ENCODE measurements at places on chromosomes 12 and 14.
A peak's percentile ranks its signal among the peaks of the same experiment; 100 is the strongest.

DNA sequence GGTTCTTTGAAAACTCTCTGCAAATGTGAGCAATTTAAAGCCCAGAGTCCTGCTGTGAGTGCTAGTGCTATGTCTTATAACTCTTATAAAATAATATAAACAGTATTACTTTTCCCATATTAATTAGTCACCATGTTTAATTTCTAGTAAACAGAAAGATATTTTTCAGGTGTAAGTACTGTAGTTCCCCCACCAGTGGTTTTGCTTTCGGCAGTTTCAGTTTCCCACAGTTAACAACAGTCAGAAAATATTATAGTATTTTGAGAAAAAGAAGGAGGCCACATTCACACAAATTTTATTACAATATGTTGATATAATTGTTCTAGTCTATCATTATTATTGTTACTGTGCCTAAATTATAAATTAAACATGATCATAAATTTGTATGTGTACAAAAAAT lies 800.5 kb downstream of the LRFN5 start:
- DNase-seq, result no peak

- DNase-seq, result no peak
Observed at GRCh38 chr12:108043286-108043685, 85.8 kb upstream of the WSCD2 start.

- DNase-seq, result no peak
Observed at GRCh38 chr12:118436986-118437385, 60.6 kb downstream of the SUDS3 start.

- DNase-seq, result peak; percentile 80
Observed at GRCh38 chr14:50038398-50039119, 77.8 kb downstream of the VCPKMT start.

- no peak for DNase-seq
Observed at GRCh38 chr14:36512585-36513003, 7.4 kb downstream of the NKX2-1 start.

DNA sequence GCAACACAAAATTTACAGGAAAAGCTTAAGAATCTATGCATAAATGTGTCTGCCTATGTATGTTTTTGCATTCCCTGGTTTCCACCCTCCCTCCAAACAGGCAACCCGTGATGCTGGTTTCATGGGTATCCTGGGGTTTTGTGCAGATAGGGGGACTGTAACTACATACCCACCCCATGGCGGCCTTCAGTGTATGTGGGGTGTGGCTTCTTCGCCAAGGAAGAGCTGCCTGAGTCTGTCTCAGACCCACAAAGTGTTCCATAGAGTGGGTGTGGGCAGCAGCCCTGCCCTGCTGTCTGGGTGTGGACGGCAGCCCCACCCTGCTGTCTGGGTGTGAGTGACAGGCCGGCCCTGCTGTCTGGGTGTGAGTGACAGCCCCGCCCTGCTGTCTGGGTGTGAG lies 174.8 kb downstream of the ADGRD1 start:
- DNase-seq, result no peak

DNA sequence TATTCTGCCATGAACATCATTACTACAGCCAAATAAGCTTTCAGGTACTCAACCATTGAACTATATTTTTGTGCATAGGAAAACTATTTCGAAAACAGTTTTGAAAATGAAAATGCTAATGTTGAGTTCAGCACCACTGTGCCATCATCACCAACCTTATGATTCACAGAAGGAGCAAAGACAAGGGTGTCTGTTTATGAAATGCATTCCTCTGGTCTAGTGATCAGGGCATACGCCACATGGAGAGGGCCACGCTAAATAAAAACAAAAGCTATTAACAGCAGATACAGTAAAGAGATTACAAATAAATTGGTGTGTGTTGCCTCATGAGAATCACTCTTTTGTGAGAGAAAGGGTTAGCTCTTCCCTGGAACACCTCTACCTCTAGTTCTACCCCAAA lies 43.2 kb upstream of the BMAL2 start:
- no peak for DNase-seq

- DNase-seq, result no peak
Observed at GRCh38 chr12:77115471-77115870, 50.1 kb upstream of the E2F7 start.

DNA sequence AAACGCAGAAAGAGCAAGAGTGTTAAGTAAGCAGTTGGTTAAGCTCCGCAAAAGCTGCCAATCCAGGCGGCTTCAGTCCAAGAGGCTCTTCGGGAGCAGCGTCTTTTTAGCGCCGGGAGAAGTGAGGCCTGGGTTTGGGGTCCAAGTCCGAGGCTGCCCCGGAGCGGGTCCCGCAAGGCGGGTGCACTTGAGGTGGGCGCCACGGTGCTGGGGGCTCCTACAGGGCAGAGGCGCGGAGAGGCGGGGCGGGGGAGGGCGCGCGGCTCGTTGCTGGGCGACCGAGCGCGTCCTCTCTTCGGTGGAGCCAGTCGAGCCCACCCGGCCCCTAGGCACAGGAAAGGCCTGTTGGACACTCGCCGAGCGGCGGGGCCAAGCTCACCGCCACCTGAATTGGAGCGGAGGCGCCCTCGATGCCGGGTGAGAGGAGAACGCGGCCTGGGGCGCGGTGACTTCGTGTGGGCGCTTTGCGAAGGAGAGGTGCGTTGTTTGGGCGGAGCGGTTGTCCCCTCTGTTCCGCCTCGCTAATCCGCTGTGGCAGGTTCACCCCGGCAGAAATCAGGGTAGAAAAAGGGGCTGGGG lies 15.6 kb downstream of the TTC6 start:
- no peak for DNase-seq

DNA sequence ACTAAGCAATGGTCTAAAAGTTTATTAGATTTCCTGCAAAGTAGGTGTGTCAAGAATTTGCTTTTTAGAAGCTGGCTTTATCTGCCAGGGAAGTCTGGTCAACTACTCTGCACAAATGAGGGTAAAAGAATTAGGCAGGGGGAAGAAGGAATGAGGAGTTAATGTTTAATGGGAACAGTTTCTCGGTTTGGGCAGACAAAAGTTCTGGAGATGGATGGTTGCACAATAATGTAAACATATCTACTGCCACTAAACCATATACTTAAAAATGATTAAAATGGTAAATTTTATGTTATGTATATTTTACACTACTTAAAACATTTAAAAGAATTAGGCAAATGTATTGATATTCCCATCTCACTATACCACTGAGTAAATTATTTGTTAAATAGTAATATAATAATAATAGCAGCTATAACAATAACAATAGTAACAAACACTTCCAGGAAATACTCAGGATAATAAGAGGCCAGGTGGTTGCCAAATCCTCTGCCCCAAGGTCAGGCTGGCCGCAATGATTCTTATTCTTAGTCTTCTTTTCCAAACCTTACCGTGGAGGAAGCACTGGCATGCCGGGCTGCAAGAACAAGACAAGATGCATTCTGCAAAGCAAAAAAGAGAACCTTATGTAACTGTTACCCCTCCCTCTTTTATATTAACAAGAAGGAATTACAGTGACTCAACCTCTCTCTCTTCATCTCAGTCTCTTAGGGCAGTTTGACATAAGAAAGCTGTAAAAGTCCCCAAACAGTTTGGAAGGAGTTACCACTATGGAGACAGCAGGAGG lies 13.9 kb downstream of the CS start:
- no peak for DNase-seq

GRCh38 chr12:106062693-106063092 lies 76.1 kb downstream of the NUAK1 start:
- DNase-seq, result no peak

Data from activated T-cell treated with anti-CD3 and anti-CD28 coated beads, Interleukin-2, amount 50 U/mL, for 72 hours (primary cell).